ENCODE measurements at places on chromosomes 13 and 19.
A peak's percentile ranks its signal among the peaks of the same experiment; 100 is the strongest.

DNA sequence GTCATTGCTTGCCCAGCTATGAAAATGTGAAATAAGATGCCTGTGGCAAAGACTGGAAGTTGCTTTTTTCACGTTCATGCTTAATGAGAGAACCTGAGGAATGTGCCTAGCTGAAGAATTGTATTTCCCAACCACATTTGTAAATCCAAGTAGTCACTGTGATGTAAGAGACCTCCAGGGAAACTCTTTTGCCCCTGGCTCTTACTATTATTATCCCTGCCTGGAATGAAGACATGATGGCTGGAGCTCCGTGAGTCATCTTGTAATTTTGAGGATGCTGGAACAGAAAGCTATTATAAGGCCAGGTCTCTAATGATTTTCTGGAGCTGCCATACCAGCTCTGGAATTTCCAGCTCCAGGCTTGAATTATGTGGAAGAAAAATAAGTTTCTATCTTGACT is 894.3 kb downstream of the DIAPH3 start:
- DNase-seq: no peak

- no peak for DNase-seq
These were observed 33.9 kb upstream of the SEMA6B start for GRCh38 chr19:4593409-4593851.

GRCh38 chr13:20441879-20442278 is 83.8 kb downstream of the CRYL1 start:
- DNase-seq: no peak

DNA sequence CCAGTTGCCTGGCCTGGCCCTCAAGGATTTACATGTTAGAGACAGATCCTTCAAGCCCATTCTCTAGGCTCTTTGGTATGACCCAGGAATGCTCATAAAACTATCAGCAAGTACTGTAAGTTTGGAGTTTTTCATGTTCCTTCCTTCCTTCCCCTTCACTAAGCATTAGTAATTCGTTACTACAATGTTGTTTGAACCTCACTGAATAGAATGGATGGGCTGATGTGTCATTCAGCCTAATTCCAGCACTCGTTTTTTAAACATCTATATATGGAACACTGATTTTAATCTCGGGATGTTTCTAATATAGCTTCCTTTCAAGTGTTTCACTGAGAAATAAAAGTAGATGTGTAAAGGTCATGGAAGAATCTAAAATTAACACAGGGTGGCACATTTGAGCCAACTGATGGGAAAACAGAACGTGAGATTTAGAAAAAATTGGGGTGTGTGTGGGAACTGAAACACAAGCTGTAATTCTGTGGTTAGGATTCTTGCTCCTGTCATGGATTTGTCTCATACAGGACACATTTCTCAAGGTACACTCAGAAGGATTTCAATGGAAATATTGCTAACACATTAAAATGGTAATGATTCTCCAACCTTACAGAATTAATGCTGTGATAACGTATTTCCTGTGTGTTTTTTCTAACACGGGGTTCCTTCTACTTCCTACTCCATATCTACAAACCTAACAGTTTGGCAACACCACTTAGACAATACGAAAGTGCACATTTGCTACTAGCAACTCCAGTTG is 93.4 kb downstream of the FLT1 start:
- no peak for DNase-seq

- DNase-seq: peak; percentile 43
These were observed 460.0 kb downstream of the FOXO1 start for GRCh38 chr13:40206241-40207000.

DNA sequence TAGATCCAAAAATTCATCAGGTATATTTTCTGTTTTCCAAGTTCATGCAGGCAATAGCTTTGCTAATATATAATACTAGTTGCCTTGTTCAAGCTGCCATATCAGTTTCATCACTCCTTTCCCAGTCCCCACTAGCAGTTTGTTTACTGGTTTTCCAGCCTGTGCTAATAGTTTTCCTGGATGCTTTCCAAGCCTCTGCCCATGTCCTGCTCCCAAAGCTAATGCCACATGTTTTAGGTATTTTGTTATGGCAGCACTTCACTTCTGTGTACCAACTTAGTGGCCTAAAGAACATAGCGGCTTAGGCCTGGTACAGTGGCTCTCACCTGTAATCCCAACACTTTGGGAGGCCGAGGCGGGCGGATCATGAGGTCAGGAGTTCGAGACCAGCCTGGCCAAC is 28.1 kb upstream of the ZNF527 start:
- no peak for DNase-seq

GRCh38 chr13:93101226-93101734 is 125.3 kb upstream of the GPC6 start:
- no peak for DNase-seq

DNA sequence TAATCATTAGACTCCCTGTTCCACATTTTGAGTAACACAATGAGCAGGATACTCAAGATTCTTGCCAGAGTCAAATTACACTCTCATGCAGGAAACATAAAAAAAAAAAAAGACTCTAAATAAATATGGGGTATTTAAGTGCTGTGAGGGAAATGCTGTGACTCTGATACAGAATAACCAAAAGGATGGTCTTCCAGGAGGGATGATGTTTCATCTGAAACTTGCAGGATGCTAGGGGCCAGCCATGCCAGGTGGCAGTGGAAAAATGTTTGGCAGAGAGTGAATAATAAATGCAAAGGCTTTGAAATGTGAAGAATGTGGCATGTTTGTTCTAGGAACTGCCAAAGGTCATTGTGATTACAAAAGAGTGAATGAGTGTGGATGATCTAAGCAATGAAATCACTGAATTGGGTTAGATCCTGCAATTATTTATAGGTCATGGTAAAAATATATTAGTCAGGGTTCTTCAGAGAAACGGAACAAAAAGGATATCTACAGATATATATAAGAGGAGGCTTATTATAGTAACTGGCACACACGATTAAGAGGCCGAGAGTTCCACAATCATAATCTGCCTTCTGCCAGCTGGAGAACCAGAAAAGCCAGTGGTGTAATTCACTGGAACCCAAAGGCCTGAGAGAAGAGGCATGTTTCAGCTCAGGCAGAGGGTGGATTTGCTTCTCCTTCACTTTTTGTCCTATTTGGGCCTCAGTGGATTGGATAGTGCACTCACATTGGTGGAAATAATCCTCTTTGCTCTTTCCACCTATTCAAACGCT is 1832.8 kb upstream of the MIR17HG start:
- DNase-seq: no peak

- no peak for DNase-seq
These were observed 5.4 kb downstream of the LMTK3 start for GRCh38 chr19:48506138-48506733.

GRCh38 chr13:112812306-112813055 is 122.6 kb downstream of the ATP11A start:
- no peak for DNase-seq

Measured in activated naive CD4-positive, alpha-beta T cell treated with Interleukin-2 at 50 U/mL for 16 hours (primary cell).